SJSA1 (cell line): ENCODE measurements at places on chromosomes 12 and 14. TPM values are rescaled to one million over a fixed set of nuclear protein-coding genes. Genes with fewer than 3 reads are reported as not detected.

- no peaks in the 10 kb centered on the region for H3K36me3 ChIP-seq
- no peak for DNase-seq
- no peak overlapping the region for H3K4me3 ChIP-seq
- H3K27ac ChIP-seq, result no peak overlapping the region
- no peaks in the 10 kb centered on the region for H3K4me1 ChIP-seq
These were observed 66.7 kb downstream of the RESF1 start for GRCh38 chr12:32025906-32026305.

MYO1H gene
- not detected in 2 replicates for total RNA-seq

- no peaks in the 10 kb centered on the region for H3K4me1 ChIP-seq
- no peaks in the 10 kb centered on the region for H3K27me3 ChIP-seq
- no peak overlapping the region for H3K27ac ChIP-seq
- H3K4me3 ChIP-seq, result no peak overlapping the region
- no peak for DNase-seq
These were observed 155.3 kb upstream of the CCDC196 start for GRCh38 chr14:66330916-66331315.

APOF gene
- not detected in 2 replicates for total RNA-seq

- H3K36me3 ChIP-seq, result no peaks in the 10 kb centered on the region
- H3K4me1 ChIP-seq, result peaks cover 4% of the 10 kb centered on the region
- no peak for DNase-seq
- H3K27me3 ChIP-seq, result no peaks in the 10 kb centered on the region
- H3K4me3 ChIP-seq, result no peak overlapping the region
These were observed 28.8 kb upstream of the INF2 start for GRCh38 chr14:104660597-104660996.

LPAR5 gene
- total RNA-seq, result not detected in 2 replicates

- no peaks in the 10 kb centered on the region for H3K27me3 ChIP-seq
- no peak overlapping the region for H3K4me3 ChIP-seq
- no peak for DNase-seq
- H3K4me1 ChIP-seq, result peaks cover 6% of the 10 kb centered on the region; the same call in 1 of the 2 replicates
These were observed 332.9 kb downstream of the BCAT1 start for GRCh38 chr12:24615967-24616411.

DAO gene
- total RNA-seq, result not detected in 2 replicates

DNA sequence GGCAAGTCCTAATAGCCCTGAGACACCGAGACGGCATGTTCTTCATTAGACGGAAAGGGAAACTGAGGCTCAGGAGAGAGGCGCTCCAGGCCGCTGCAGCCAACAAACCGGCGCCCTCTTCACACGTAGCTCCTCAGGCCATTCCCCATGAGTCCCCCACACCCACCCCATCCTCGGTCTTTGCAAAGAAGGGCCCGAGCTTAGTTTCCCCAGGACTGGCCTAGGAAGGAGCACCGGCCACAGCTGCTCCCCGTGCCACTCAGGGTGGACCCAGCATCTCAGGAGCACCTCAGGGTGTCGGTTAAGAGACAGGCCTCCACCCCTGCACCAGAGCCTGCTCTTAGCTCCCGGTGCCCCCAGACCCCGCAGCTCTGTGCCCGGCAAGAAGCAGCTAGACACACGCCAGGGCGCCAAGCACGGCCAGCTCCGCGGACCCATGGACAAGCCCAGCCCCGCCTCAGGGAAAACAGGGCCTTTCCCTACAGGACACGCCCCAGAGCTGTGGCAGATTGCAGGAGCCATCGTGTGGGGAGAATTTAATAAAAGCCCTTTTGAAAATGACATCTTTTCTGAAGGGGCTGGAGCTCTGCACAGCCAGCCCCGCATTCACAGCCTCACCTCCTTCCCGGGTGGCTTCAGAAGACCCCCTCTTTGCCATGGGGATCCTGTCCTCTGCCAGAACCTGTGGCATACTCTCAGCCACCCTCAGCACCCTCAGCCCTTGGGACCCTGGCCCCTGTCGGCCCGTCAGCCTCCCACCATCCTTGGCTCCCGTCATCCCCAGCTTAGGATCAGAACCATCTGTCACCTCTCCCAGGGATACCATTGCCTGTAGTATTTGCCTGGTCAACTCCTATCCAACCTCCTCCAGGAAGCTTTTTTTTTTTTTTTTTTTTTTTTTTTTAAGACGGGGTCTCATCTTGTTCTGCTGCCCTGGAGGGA lies 59.7 kb downstream of the LGMN start:
- no peaks in the 10 kb centered on the region for H3K27me3 ChIP-seq
- DNase-seq, result no peak
- H3K4me3 ChIP-seq, result no peak overlapping the region
- no peaks in the 10 kb centered on the region for H3K36me3 ChIP-seq
- H3K27ac ChIP-seq, result no peak overlapping the region
- peaks cover 7% of the 10 kb centered on the region for H3K4me1 ChIP-seq

GRCh38 chr14:76900682-76901081 lies 74.5 kb downstream of the LRRC74A start:
- peak overlapping the region; percentile 34 for H3K27ac ChIP-seq
- H3K4me1 ChIP-seq, result peaks cover 48% of the 10 kb centered on the region
- H3K36me3 ChIP-seq, result no peaks in the 10 kb centered on the region
- no peak for DNase-seq

IFNG-AS1 gene
- total RNA-seq, result not detected in 2 replicates

GRCh38 chr12:10095971-10096370 lies 2.8 kb downstream of the CLEC1A start:
- no peak overlapping the region for H3K4me3 ChIP-seq
- H3K4me1 ChIP-seq, result no peaks in the 10 kb centered on the region
- DNase-seq, result no peak
- 0 out of 2 replicates have a peak, but pooled peaks cover 2% of the 10 kb centered on the region for H3K27me3 ChIP-seq
- no peaks in the 10 kb centered on the region for H3K36me3 ChIP-seq

- H3K27me3 ChIP-seq, result no peaks in the 10 kb centered on the region
- H3K4me1 ChIP-seq, result peaks cover 4% of the 10 kb centered on the region; the same call in 1 of the 2 replicates
- DNase-seq, result no peak
- no peak overlapping the region for H3K4me3 ChIP-seq
- H3K36me3 ChIP-seq, result no peaks in the 10 kb centered on the region
- H3K27ac ChIP-seq, result no peak overlapping the region
These were observed 3.3 kb downstream of the NRXN3 start for GRCh38 chr14:78173346-78174035.

- peak; percentile 51 for DNase-seq
- H3K4me3 ChIP-seq, result no peak overlapping the region
- no peaks in the 10 kb centered on the region for H3K4me1 ChIP-seq
- no peak overlapping the region for H3K27ac ChIP-seq
- H3K27me3 ChIP-seq, result no peaks in the 10 kb centered on the region
- H3K36me3 ChIP-seq, result peaks cover 22% of the 10 kb centered on the region
These were observed 82.2 kb downstream of the PLEKHG7 start for GRCh38 chr12:92784797-92785562.

HOXC12 gene
- total RNA-seq, result 8.6 and 11.0 TPM in 2 replicates

NPFF gene
- total RNA-seq, result not detected in 2 replicates

GDF3 gene
- not detected in 2 replicates for total RNA-seq

- H3K27ac ChIP-seq, result no peak overlapping the region
- no peaks in the 10 kb centered on the region for H3K27me3 ChIP-seq
- H3K36me3 ChIP-seq, result no peaks in the 10 kb centered on the region
- H3K4me3 ChIP-seq, result no peak overlapping the region
- H3K4me1 ChIP-seq, result no peaks in the 10 kb centered on the region
These were observed 29.6 kb downstream of the NAA30 start for GRCh38 chr14:57420033-57420432.

CCDC175 gene
- not detected in 2 replicates for total RNA-seq

DNA sequence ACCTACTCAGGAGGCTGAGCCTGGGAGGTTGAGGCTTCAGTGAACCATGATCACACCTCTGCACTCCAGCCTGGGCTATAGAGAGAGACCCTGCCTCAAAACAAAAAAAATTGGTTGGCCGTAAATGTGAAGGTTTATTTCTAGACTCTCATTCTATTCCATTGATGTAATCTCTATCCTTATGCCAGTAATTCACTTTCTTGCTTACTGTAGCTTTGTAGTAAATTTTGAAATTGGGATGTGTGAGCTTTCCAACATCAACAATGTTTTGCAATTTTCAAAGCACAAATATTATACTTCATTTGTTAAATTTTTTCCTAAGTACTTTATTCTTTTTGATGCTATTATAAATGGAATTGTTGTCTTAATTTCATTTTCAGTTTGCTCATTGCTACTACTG lies 24.6 kb downstream of the LIN52 start:
- H3K4me1 ChIP-seq, result no peaks in the 10 kb centered on the region
- DNase-seq, result no peak
- no peaks in the 10 kb centered on the region for H3K27me3 ChIP-seq
- H3K36me3 ChIP-seq, result peaks cover 28% of the 10 kb centered on the region

DNA sequence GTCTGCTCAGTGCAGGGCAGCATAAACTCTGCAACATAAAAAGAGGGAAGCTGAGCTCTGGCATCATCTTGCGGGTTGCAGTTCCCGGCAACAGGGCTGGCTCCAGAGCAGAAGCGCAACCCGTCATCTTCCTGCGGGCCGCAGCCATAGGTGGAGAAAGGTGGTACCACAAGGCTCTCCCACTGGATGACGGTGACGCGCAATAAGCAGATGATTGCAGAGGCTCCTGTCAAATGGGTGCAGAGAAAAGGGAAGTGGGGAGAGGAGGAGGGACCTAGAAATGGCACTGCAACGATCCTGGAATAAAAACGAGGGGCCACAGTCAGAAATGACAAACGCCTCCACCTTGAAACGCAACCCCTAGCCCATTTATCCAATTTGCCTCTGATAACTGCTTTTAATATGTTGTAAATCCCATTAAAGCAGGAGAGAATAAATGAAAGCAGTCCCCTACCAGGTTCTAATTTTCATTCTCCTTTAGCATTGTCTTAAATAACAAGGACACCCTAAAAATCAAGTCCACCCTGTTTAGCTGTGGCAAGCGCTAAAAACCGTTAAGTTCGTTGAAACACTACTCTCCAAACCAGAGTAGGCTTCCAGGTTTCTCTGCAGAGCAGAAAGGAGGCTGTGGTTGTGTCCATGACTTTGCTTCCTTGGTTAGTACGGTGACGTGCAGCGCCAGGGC lies 30.9 kb upstream of the TUBA1C start:
- no peaks in the 10 kb centered on the region for H3K36me3 ChIP-seq
- H3K27me3 ChIP-seq, result no peaks in the 10 kb centered on the region
- no peak for DNase-seq
- H3K4me1 ChIP-seq, result peaks cover 11% of the 10 kb centered on the region

- no peak overlapping the region for H3K27ac ChIP-seq
- H3K4me1 ChIP-seq, result no peaks in the 10 kb centered on the region
- DNase-seq, result no peak
- peaks cover 86% of the 10 kb centered on the region for H3K36me3 ChIP-seq
- no peaks in the 10 kb centered on the region for H3K27me3 ChIP-seq
These were observed 18.1 kb downstream of the JAG2 start for GRCh38 chr14:105150368-105151083.

GRCh38 chr14:56471056-56471455 lies 108.5 kb upstream of the TMEM260 start:
- no peaks in the 10 kb centered on the region for H3K4me1 ChIP-seq
- no peak overlapping the region for H3K4me3 ChIP-seq
- no peak for DNase-seq

GRCh38 chr12:34097213-34097612 lies 74.9 kb downstream of the ALG10 start:
- H3K4me1 ChIP-seq, result no peaks in the 10 kb centered on the region
- H3K4me3 ChIP-seq, result no peak overlapping the region
- no peak for DNase-seq
- H3K27ac ChIP-seq, result no peak overlapping the region

A2ML1 gene
- not detected in 2 replicates for total RNA-seq

GRCh38 chr12:116123451-116124258 lies 153.8 kb downstream of the MED13L start:
- peaks cover 45% of the 10 kb centered on the region for H3K4me1 ChIP-seq
- peak overlapping the region; percentile 20 for H3K4me3 ChIP-seq
- no peaks in the 10 kb centered on the region for H3K36me3 ChIP-seq
- H3K27me3 ChIP-seq, result no peaks in the 10 kb centered on the region
- peak; percentile 62 for DNase-seq

DNA sequence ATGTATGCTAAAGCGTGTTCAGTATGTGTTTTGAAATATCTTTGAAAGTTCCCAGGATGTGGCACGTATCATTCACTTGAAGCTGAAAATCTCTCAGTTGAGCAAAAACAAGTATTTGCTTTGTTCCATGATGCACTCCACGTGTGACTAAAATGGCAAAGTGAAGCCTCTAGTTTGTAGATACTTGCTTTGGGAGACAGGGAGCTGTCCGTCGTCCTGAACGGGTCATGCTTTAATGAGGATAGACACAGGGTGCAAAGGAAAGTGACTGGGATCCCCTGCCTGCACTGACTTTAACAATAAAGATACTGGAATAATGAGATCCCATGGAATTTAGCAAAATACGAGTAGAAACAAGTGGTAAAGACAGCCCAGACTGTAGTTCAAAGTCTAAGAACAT lies 991.4 kb downstream of the NRXN3 start:
- no peak overlapping the region for H3K27ac ChIP-seq
- H3K36me3 ChIP-seq, result no peaks in the 10 kb centered on the region
- DNase-seq, result no peak
- no peak overlapping the region for H3K4me3 ChIP-seq

AICDA gene
- not detected in 2 replicates for total RNA-seq

- H3K36me3 ChIP-seq, result peaks cover 84% of the 10 kb centered on the region
- DNase-seq, result no peak
- H3K4me1 ChIP-seq, result no peaks in the 10 kb centered on the region
- H3K27me3 ChIP-seq, result no peaks in the 10 kb centered on the region
- H3K27ac ChIP-seq, result no peak overlapping the region
- no peak overlapping the region for H3K4me3 ChIP-seq
These were observed 14.1 kb downstream of the P2RX2 start for GRCh38 chr12:132632521-132633228.

DNA sequence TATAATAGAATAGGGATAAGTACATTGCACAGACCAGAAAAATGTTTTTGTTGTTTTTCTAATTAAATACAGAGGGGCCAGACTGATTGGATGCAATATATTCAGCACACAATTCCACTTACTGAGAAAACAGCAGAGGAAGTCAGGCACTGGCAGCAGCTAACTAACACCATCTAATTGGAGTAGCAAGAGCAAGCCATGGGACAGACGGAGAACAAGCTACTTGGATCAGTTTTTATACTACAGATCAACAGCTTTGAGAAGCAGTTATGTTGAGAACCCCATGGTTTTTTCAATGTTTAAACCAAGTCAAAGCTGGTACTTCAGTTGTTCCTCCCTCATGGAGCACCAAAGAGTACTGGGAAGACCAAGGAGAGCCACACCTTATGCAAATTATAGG lies 1249.4 kb downstream of the LRFN5 start:
- H3K4me3 ChIP-seq, result no peak overlapping the region
- no peaks in the 10 kb centered on the region for H3K36me3 ChIP-seq
- H3K4me1 ChIP-seq, result no peaks in the 10 kb centered on the region

GSG1 gene
- total RNA-seq, result 0.32 TPM in 1 of 2 replicates, not detected in the other

DNA sequence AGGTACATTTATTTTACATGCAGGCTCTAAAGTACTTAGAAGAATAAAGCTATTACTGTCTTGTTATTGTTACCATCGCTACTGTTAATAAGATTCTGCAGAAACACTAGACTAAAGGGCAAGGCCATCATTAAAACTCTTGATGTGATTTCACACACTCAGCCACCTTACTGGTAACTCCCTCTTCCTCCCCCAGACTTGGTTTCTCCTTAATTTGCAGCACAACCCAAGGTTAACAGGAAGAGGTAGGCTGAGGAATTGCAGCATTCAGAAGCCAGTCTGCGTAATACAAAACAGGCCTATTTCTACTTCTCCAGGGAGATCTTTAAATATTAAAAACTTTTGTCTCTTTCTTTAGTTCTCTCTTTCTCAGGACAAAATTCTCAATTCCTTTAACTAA lies 210.3 kb downstream of the BTG1 start:
- H3K4me3 ChIP-seq, result no peak overlapping the region
- H3K27me3 ChIP-seq, result no peaks in the 10 kb centered on the region
- DNase-seq, result no peak
- no peaks in the 10 kb centered on the region for H3K4me1 ChIP-seq
